ENCODE measurements at places on chromosomes 12 and 14. TPM values are rescaled to one million over a fixed set of nuclear protein-coding genes. Genes with fewer than 3 reads are reported as not detected.

The GLI1 gene
- under 0.01 TPM for total RNA-seq

The KERA gene
- not detected for total RNA-seq

The SLCO1B1 gene
- not detected for total RNA-seq

The RDH5 gene
- 53.0 TPM for total RNA-seq

The LRRC9 gene
- not detected for total RNA-seq

The PRIMA1 gene
- total RNA-seq: not detected

The SLC6A15 gene
- total RNA-seq: 0.77 TPM

The SERPINA3 gene
- 1.3 TPM for total RNA-seq

The TPH2 gene
- not detected for total RNA-seq

The SNAPC1 gene
- 35.2 TPM for total RNA-seq
